Smooth muscle cell of bladder (primary cell): ENCODE measurements at places on chromosomes 3 and 15. TPM values are rescaled to one million over a fixed set of nuclear protein-coding genes. Genes with fewer than 3 reads are reported as not detected.

The EPHA6 gene
- total RNA-seq: under 0.01 and 0.18 TPM in 2 replicates

The PHC3 gene
- total RNA-seq: 19.9 TPM in 2 replicates

The CCR3 gene
- 0.09 TPM in 1 of 2 replicates, not detected in the other for total RNA-seq

The LMAN1L gene
- not detected in 2 replicates for total RNA-seq

The IFT122 gene
- total RNA-seq: 20.2 and 26.9 TPM in 2 replicates

The ZNF445 gene
- 5.5 and 7.4 TPM in 2 replicates for total RNA-seq

The DUOXA2 gene
- not detected in 2 replicates for total RNA-seq

The PLA2G4B gene
- 0.71 and 0.92 TPM in 2 replicates for total RNA-seq

The CISH gene
- 0.57 and 1.3 TPM in 2 replicates for total RNA-seq

The THSD4 gene
- 28.0 and 33.8 TPM in 2 replicates for total RNA-seq

The SCN11A gene
- under 0.01 TPM in 2 replicates for total RNA-seq

The SLC22A14 gene
- under 0.01 and 0.18 TPM in 2 replicates for total RNA-seq

The CILP gene
- total RNA-seq: 0.28 and 0.65 TPM in 2 replicates

The CCPG1 gene
- 60.7 and 116 TPM in 2 replicates for total RNA-seq

The ANKRD63 gene
- total RNA-seq: not detected in 2 replicates

The CEP97 gene
- 7.3 and 9.4 TPM in 2 replicates for total RNA-seq

The EXOG gene
- total RNA-seq: 8.7 and 10.1 TPM in 2 replicates

The CSPG5 gene
- 0.18 and 0.28 TPM in 2 replicates for total RNA-seq
